ENCODE measurements at places on chromosomes 1 and 21. TPM values are rescaled to one million over a fixed set of nuclear protein-coding genes. Genes with fewer than 3 reads are reported as not detected.

- no peak for DNase-seq
Observed at GRCh38 chr1:238239343-238239742, 348.6 kb upstream of the ZP4 start.

DNA sequence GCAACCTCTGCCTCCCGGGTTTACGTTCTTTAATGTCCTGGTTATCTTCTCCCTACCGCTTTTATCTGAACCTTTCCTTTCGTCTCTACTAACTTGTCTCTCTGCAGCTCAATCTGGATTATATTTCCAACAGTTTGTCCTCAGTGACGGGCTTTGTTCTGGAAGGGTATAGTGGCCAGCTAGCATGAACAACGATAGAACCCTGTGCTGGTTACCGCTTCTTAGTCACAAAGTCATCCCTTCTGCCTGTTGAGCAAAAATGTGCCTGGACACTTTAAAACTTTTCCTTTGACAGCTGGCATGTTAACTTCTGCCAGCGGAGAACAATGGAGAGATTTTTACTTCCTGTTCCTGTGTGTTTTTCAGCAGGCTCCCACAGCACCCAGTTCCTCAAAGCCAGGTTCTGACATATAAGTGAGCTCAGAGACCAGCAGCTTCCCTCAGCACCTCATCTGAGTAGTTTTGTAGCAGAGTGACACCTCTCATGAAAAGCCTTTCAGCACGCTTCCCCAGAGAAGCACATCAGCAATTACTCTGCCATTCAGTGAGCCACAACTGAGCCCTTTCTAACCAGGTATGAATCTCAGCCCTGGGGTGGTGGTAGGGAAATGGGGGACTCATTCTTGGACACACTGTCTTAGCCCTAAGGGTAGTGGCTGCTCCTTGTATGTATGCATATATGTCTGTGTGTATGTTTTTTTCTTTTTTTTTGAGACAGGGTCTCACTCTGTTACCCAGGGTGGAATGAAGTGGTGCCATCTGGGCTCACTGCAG, 23.6 kb upstream of the CCDC17 start:
- DNase-seq, result no peak

GRCh38 chr1:235239851-235240250, 78.8 kb upstream of the RBM34 start:
- no peak for DNase-seq

DNA sequence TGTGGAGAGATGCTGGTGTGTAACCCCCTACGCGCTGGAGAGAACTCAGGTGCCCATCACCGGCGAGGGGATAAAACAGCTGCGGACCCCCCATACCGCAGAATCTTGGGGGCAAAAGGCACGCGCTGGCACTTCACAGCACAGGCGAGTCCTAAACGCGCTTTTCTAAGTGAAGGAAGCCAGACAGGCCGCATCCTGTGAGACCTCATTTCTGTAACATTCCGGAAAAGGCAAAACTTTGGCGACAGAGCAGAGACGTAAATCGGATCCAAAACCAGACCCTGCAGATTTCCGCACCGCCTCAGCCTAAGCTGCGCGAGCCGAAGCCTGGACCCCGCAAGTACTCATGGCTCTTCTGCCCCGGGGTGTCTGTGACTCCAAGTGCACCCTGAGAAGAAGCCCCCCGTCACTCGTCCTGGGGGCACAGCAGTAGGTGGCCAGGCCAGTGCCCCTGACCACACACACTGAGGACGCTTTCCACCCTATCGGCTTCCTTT, 60.9 kb downstream of the SLX9 start:
- DNase-seq, result no peak

IFI44 gene
- 34.9 TPM for total RNA-seq

Data from thoracic aorta (tissue), 2 donors.